ENCODE measurements at places on chromosomes 5 and 9.

GRCh38 chr9:124423155-124423554, 7.9 kb upstream of the PSMB7 start:
- no peak for DNase-seq

DNA sequence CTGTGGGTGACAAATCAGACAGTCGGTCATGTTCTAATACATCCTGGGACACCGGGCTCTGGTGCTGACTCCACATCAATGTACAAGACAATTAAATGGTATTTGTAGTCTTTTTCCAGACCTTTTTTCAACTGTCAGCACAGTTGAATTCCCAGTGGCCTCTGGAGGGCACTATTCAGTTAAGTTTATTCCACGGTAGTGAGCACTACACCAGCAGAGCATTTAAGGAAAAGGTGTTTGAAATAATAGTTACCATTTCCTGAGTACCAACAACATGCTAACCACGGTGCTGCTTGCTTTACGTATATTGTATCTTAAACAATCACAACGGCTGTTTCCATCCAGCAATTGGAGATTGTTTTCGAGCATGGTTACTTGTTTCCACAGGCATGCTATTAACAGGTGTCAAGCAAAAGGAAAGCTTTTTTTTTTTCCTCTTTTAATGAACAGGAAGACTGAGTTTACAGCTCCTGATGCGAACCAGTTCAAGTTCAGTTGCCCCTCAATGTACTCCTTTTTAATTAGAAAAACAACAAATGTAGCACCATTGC, 186.7 kb downstream of the PDZD2 start:
- DNase-seq, result peak; percentile 13

DNA sequence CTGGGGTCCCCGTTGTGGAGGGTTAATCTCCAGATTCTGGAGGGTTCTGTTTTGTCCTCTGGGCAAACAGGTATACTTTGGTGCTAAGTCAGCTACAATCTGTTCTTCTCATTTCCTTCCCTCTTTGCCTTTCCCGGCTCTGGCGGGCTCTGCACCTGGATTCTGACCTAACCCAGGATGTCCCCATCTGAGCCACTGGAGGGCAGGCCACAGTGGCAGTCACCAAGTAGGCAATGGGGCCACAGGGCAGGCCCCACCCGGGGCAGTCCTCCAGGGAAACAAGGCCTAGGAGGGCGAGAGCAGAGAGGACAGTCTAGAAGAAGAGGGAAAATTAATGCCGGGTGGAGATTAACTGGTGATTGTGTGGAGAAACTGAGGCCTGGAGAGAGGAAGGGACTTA, 40.4 kb upstream of the HRH2 start:
- DNase-seq, result no peak

DNA sequence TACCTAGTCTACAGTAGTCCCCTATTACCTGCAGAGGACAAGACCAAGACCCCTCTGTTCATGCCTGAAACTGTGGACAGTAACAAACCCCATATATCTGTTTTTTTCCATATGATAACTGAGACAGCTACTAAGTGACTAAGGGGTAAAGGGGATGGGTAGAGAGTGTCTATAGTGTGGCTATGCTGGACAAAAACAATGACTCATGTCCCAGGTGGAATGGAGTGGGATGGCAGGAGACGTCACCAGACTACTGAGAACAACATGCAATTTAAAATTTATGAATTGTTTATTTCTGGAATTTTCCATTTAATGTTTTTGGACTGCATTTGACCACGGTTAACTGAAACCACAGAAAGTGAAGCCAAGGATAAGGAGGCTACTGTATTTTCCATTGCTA, 171.8 kb downstream of the AGTPBP1 start:
- no peak for DNase-seq

- no peak for DNase-seq
Measured at GRCh38 chr9:5899292-5899691, 8.6 kb downstream of the MLANA start.

GRCh38 chr5:83595217-83595616, 123.7 kb downstream of the VCAN start:
- DNase-seq, result no peak

DNA sequence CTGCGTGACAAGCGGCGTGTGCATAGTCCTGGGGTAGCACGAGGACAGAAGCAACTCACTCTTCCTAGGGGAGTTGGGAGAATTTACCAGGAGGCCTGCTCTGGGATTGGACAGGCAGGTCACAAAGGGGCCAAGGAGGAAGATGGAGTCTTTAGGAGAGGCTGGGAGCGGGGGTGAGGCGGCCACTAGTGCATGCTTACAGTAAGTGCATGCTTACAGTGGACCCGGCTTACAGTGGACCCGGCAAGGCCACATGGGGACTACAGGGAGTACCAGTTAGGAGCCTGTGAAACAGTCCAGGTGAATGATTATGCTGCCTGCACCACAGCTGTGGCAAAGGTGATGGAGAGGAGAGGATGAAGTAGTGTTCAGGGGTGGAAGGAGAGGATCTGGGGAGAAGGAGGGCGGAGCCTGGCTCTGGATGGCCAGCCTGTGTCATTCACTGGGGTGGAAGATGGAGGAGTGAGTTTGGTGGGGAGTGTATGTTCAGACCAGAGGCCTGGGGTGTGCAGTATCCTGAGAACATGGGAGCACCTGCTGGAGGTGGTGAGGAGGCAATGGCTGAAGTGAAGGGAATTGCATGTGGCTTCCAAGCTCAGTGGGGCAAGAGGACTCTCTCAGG, 78.7 kb downstream of the CRB2 start:
- DNase-seq, result no peak

DNA sequence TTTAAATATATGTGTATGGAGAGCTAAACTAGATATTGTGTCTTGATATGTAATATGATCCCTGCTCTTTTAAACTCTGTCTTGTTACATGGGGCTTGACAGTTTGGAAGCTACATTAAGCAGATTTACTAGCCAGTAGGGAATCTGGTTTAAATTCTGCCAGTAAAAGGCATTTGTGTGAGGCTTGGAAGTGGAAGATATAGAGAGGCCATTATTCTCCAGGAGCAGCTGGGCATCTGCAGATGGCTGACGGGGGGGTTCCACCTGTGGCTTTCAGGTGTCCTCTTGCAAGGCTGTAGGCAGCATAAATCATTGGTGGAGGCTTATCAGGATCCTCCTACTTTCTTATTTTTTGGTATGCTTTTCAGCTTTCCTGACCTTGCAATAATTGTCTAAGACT, 179.1 kb upstream of the FBXL7 start:
- DNase-seq, result no peak

DNA sequence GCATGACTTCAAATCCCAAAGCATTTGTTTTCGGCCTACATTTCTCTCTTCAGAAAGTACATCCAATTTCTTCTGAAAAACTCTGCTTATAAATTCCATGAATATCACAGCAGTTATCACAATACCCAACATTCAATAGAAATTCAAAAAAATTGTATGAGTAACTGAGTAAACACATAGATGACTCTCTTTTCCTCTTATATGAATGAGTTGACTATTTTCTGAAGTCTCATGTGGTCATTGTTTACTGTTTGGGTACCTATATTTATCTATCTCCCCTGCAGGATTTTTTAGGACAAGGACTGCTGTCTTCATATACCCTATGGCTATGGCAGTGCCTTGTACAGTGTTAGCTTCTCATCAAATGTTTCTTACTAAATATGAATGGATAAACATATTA, 157.1 kb downstream of the HTR1A start:
- DNase-seq, result no peak

DNA sequence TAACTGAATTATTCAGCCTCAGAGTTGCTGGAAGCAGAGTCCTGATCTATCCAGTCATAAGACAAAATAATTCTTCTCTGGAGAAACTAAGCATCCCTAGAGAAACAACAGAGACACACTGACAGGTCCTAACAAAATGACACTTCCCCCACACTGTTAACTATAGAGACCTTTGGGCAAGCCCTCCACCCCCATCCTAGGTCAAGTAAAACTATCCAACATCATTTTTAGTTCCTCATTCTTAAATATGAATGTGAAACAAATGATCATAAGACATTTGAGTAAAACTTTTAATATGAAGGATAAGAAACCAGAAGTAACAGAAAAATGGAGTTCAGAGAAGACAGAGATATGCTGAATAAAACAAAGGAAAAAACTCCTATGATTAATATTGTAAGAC, 30.9 kb downstream of the CNTLN start:
- no peak for DNase-seq

DNA sequence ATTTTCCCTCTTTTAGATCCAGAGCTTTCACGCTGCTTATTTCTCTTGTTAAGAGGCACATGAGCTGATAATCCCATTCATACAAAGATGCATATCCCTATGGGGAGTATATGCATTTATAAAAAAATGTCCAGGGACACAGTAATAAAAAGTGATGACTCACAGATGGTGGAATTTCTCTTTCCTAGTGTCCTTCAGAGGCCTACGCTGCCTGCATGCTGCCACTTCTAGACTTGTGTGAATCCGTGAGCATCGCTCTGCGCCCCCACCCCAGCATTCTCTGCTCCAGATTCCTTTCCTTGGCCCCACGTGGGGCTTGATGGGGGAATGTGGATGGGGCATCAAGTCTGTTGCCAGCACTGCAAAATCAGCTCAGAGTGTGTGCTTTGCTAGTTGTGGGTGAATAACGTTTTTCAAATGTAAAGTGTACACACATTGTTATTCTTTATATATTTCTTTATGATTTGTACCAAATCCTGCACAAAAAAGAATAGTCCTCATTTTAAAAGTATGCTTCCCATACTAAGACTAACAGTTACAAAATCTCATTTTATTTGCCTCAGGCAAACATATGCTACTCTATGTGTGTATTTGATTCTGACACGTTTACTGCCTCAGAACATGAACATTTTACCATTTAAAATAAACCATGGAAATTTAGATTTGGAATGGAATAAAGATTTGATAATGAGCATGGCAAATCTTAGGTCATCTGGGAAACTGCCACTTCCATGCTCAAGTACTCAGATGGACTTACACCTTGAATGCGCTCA, 22.4 kb upstream of the RASGRF2 start:
- DNase-seq, result no peak

GRCh38 chr9:3875361-3876132, 349.7 kb upstream of the RFX3 start:
- DNase-seq, result peak; percentile 60

GRCh38 chr9:88998503-88998902, 7.2 kb downstream of the S1PR3 start:
- DNase-seq, result no peak
